Fibroblast of skin of abdomen (primary cell): ENCODE measurements at places on chromosomes 5 and 9.

DNA sequence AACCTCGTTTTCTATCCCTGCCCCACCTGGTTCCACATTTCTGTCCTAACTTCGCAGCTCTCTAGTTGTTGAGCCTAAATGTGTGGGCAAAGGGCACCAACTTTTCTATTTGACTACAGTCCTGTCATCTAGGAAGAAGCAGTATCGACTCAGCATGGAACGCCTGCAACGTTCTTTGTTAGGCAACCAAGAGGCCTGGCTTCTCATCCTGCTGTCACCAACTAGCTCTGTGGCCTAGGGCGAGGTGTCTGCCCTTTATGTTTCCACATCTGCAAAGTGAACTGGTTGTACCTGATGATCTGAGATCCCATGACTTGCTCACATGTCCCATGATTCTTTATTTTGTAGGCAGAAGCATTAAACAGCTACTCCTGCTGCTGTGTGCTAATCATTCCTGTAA lies 248.9 kb downstream of the ADAMTSL1 start:
- no peak for DNase-seq

GRCh38 chr5:78927657-78928282 lies 57.3 kb downstream of the ARSB start:
- DNase-seq, result peak; percentile 79

DNA sequence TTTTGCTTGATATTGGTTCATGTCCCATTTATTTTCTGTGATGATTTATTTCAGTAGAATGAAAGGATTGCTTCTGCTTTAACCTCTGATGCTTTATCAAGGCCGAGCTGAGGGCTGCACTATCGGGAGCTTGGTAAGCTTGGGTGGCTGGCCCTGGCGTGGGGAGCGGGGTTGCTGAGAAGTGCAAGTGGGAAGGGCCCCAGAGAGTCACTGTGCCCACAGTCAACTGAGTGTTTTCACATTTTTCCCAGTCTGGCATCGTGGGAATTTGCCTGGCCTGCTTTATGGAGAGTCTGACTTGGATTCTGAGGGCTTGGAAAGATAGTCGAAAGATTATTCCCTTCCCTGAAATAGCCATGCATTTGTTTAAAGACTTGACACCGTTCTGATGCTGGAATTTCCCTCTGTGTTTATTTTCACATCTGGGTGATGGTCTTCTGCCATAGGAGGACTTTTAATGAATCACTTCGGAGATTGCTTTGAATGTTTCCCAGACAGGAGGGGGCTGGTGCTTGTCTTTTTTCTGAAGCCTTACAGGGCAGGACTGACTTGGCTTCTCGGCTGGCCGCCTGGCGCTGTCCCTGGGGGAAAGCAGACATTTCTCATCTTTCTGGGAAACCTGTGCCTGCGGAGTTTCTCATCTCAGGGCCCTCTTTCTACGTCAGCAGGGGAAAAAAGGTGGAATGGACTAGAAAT lies 139.0 kb downstream of the BOD1 start:
- peak; percentile 79 for DNase-seq

GRCh38 chr9:31783491-31783890 lies 601.0 kb upstream of the ACO1 start:
- no peak for DNase-seq

GRCh38 chr9:102225841-102226441 lies 487.5 kb upstream of the GRIN3A start:
- no peak for DNase-seq

- no peak for DNase-seq
These were observed 503.6 kb downstream of the ELAVL2 start for GRCh38 chr9:23322392-23322791.

DNA sequence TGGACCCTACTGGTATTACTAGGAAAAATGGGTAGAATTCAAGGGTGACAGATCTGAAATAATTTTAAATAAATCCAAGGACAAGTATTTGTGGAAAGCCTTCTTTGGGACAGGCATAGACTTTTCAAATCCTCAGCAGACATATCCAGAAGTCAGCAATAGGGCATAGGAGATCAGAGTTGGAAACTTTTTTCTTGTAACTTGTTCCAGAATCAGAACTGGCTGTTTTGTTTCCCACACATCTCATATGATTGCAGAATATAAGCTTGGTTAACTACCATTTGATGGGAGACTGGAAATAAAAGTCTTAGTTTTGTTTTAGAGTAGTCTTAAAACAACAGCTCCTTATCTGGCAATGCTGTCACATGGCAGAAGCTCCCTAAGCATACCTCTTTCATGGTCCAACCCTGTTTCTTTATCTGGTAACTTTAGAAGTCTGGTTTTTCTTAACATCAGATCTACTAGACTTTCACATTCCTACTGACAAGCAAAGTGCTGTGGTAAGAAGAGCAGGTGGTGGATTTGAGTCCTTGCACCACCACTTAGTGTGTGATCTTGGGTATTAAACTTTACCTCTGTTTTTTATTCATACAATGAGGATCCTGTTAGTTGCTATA lies 25.1 kb downstream of the XRCC4 start:
- DNase-seq, result no peak
